ENCODE measurements at places on chromosomes 3 and 15. TPM values are rescaled to one million over a fixed set of nuclear protein-coding genes. Genes with fewer than 3 reads are reported as not detected.

- DNase-seq, result no peak
Measured at GRCh38 chr3:128155616-128156360, 2.5 kb downstream of the EEFSEC start.

GRCh38 chr3:136171097-136171542, 25.0 kb downstream of the MSL2 start:
- DNase-seq, result no peak

DNA sequence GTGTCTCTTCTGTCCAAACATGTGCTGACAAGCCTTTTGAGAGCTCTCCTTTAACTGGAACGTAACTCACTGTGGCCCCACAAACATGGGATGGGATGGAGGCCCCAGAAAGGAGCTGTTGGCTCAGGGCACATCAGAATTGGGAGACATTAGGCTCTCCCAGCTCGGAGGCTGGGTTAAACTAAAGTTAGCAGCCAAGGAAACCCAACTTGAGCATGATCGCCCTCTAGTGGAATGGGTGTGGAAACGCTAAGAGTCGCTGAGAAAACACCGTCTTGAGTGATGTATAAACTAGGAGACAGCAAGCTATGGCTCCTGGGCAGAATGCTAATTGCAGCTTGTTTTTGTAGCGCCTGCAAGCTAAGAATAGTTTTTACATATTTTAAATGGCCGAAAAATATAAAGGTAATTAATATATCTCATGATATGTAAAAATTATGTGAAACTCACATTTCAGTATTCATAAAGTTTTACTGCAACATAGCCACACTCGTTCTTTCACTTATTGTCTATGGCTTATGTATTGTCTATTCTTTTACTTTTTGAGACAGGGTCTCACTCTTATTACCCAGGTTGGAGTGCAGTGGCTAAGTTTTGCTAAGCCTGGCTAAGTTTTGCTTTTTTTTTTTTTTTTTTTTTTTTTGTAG, 138.8 kb upstream of the HACD2 start:
- DNase-seq, result peak; percentile 70

DNA sequence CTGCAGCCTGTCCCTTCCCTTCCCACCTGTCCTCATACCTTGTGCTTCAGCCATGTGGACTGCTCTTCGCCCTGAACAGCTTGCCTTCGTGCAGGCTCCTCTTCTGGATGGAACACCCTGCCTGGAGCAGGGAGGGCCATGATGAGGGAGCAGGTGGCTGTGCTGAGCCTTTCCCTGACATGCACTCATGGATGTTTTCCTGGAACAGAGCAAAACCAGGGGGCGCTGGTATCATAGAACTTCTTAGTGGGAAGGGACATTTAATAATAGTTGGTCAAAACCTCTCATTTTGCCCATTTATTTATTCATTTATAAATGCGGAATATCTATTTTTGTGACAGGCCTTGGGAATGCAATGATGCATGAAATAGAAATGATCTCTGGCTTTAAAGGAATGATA, 149.3 kb downstream of the CACNA1D start:
- DNase-seq, result no peak

GRCh38 chr15:48868536-48868935, 9.4 kb upstream of the EID1 start:
- DNase-seq, result no peak

DNA sequence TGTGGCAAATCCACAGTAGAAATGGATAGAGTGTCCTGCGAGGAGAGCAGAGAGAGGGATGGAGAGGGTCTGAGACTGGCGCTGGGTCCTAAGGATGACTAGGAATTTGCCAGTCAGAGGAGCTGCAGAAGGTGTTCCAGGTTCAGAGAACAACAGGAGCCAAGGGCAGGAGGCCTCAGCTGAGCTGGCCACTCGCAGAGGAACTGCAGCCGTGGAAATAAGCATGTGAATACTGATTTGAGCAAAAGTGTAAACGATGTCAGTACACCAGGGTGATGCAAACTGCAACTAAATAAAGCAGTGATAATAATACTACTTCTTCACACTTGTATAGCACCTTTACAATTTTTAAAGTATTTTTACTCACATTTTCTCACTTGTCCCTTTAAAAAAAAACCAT, 24.6 kb downstream of the SEMA6D start:
- DNase-seq, result no peak

- DNase-seq, result no peak
Measured at GRCh38 chr3:85864896-85865295, 906.1 kb downstream of the CADM2 start.

DNA sequence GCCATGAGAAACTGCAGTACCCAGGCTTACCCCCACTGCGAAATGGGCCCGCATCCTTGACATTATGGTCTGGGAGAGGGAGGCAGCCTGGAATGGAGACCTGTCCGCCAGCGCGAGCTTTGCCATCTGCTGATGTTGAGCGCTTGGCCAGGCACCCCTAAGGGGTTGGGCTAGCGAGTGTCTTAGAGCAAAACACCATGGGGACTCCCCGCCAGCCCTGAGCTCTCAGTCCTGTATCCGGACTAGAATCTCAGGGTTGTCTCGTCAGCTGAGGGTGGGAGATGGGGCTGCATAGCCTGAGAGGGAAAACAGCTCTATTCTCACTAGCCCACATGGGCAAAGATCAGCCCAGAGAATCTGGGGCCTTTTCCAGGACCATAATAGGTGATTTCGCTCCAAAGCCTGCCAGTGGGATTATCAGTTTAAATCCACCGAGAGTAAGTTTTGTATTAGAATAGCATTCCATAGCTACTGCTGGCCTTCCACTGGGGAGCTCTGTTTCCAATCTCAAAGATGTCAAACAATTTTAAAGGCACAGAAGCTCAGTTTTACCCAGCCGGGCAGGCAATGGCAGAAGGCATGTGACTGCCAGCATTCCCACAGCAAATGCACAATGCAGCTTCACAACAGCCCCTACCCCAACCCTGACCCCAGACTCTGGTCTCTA, 167.5 kb upstream of the TPM1 start:
- no peak for DNase-seq

- no peak for DNase-seq
Measured at GRCh38 chr15:49644364-49644794, 23.5 kb downstream of the DTWD1 start.

GRCh38 chr3:16383864-16384263, 118.9 kb downstream of the OXNAD1 start:
- no peak for DNase-seq

GRCh38 chr15:60352525-60352924, 45.3 kb downstream of the ANXA2 start:
- no peak for DNase-seq

DNA sequence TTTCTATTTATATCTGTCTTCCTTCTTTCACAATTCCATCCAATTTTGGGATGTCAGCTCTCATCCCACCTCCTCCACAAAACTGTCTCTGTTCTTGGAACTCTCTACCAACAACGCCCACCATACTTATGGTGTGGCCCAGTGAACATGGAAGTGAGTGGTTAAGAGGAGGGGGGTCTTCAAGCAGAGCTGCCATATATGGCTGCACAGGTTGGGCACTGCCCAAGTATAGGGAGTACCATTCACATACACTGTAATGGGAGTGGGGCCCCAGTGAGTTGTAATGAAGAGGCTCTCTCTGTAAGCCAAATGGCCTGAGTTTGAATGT, 7.9 kb upstream of the CAMK1 start:
- DNase-seq, result no peak

DNA sequence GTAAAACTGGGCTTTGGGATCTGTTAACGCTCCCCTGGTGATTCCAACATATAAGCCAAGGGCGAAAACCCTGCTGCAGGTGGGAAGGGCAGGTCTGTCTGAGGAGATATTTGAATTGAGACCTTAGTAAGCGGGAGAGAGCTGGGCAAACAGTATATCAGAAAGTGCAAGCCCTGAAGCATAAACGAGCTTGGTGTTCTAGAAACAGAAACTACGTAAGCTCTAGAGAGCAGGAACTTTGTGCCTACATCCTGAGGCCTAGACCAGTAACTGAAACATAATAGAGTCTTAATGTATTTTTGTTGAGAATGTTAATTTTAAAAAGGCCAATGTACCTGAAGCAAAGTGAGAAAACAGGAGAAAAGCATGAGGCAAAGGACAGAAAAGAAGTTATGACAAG, 62.9 kb upstream of the FSIP1 start:
- no peak for DNase-seq

DNA sequence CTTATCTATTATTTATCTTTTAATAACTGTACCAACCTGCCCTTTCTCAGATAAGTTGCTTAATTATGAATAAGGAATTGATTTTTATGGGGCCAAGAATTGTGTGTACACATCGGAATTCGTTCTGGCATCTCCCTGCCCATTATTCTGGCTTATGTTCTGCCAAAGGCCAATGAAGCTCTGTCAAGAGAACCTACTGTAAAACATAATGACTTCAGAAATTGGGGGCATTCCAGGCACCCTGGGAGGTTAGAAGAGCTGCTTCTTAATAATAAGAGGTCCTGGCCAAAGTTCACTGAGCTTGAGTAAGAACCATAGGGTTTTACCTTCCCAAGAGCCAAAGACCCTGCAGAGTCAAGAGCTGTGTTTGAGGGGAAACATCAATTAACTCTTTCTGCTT, 261.7 kb downstream of the SLC9A9 start:
- no peak for DNase-seq

- no peak for DNase-seq
Measured at GRCh38 chr3:159803459-159803858, 185.2 kb upstream of the IL12A start.

GRCh38 chr15:62648954-62649353, 393.6 kb upstream of the TPM1 start:
- DNase-seq, result no peak

DNA sequence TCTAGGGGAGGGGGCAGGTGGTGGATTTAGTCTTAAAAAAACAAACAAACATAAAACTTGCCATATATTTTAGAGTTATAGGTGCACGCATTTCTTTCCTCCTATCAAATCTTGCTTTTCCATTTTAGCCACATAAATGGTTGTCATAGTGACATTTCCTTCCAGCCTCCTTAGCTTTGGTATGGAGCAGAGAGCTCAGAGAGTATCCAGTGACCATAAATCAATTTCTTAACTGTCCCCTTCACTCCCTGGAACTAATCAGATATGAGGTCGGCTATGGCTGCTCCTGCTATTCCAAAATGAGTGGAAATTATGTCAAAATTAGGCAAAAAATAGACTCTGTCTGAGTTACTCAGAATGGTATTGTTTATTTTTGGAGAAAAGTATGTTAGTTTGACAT, 164.5 kb downstream of the EBLN2 start:
- DNase-seq, result no peak

- DNase-seq, result no peak
Measured at GRCh38 chr15:73035221-73035620, 17.0 kb upstream of the NEO1 start.

DNA sequence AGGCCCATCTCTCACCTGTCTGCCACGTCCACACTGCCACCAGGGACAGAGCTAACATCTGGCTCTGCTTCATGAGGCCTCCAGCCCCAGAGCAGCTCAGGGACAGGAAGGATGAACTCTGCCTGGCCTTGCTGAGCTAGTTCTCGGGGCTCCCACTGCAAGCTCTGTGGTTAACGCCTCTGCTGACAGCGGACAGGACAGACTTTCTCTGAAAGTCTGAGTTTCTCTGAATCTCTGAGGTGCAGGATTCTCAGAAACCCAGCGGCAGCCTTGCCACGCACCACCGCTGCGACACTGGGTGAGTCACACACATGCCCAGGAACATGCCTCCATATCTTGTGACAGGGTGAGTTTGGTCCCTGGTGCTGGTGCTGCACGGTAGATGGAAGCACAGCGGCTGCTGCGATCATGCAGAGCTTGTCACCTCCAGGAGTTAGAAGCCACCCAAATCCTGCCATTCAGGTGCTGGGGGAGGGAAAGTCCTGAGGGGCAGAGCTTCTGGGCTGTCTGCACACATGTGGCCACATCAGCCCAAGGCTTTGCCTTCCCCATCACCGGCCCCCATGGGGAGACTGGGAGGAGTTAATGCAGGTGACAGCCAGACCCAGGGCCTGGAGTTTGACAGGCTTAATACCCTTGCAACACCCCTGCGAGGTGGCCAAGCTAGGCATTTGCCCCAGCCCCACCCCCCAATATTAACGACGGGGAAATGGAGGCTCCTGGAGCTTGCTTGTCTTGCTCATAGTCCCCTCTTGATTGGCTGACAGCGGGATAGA, 267.0 kb downstream of the PLCL2 start:
- no peak for DNase-seq

DNA sequence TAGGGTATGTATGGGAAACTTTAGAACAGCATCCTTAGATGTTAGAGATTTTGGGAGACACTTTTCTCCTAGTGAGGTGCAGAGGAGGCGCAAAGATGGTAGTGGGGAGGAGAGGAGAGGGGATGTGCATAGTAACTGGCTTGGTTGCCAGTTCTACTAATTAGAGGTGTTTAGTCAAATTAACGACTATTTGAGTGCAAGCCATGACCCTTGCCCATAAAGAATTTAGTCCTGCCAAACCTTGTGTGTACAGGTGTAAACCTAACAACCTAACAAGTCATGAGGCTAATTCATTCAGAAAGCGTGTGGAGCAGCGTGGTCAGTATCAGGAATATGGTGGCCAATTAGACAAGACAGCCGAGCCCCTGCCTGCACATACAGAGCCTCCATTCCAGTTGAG, 62.2 kb upstream of the SEC22A start:
- no peak for DNase-seq

- peak; percentile 53 for DNase-seq
Measured at GRCh38 chr3:149813367-149814281, 609 bp downstream of the RNF13 start.

GRCh38 chr15:77853008-77853328, 220.3 kb upstream of the LINGO1 start:
- DNase-seq, result peak; percentile 58

DNA sequence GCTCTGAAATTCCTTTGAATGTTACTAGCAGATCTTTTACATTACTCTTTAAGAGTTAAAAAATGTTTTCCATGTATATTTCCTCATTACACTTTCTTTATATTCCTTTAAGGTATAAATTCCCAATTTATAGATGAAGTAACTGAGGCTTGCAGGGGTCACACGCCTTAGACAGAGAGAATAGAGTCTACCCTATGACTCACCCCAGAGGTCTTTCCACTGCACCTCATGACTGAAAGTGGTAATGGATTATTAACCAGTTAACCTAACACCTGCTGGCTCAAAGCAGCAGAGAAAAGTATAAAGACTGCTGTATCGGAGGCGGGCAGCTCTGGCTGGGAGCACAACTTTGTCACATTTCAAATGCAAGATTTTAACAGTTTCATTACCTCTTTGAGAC, 37.7 kb downstream of the LDHAL6B start:
- no peak for DNase-seq

DNA sequence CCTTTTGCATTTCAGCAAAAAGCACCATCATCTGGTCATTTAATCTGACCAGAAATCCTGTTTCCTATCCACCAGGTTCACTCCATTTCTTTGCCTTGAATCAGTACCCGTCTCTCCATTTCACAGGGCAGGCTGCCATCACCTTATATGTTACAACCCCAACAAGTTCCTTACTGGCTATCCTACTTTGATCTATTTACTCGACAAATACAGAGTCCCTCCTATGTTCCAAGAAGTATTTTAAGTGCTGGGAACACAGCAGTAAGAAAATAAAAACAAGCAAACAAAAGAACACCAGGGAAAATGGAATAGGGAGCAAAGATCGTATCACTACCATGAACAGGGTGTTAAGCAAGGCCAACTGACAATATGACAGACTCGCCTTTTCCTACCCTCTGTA, 295.2 kb upstream of the WNT5A start:
- peak; percentile 25 for DNase-seq

Gene IL17RE
- total RNA-seq, result 71.4 TPM

Gene C3orf62
- 4.2 TPM for total RNA-seq

Gene ZBBX
- not detected for total RNA-seq

Gene IL17RB
- total RNA-seq, result 25.7 TPM

Gene FETUB
- total RNA-seq, result 0.27 TPM

Gene SPTSSB
- 3.5 TPM for total RNA-seq

Gene ISLR
- total RNA-seq, result 3.6 TPM

Gene ALPK3
- total RNA-seq, result 0.74 TPM

Gene GABRR3
- total RNA-seq, result not detected

Gene GHSR
- not detected for total RNA-seq
